CD4-positive, CD25-positive, alpha-beta regulatory T cell (primary cell): ENCODE measurements at places on chromosomes 16 and 17. TPM values are rescaled to one million over a fixed set of nuclear protein-coding genes. Genes with fewer than 3 reads are reported as not detected.

- peaks cover 5% of the 10 kb centered on the region for H3K4me1 ChIP-seq
- H3K36me3 ChIP-seq: peaks cover 39% of the 10 kb centered on the region
- no peak for DNase-seq
- no peak overlapping the region for H3K4me3 ChIP-seq
- no peaks in the 10 kb centered on the region for H3K27me3 ChIP-seq
Observed at GRCh38 chr17:31374094-31374447, 17.4 kb upstream of the RAB11FIP4 start.

DNA sequence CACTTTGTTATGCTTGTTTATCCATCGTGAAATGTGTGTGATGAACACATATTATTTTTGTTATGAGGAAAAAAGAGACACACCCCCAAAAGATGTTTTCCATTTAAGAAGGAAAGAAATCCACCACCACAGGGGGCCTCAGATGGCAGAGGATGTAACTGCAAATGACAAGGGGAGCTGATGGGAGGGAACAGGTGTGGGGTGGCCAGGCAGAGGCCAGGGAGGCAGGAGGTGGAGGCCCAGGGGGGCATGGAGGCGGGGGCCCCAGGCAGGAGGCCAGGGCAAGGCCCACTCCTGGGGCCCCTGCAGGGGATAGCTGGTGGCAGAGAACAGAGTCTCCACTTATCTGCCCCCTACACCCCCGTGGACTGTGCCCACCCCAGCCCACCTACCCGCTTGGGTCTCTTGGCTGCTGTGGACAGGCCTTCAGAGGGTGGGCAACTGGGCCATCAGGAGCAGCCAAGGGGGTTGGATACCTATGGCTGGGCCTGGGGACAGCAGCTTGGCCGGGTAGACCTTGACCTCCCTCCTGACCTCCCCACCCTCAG lies 28.0 kb downstream of the PPL start:
- no peak overlapping the region for H3K27ac ChIP-seq
- H3K4me1 ChIP-seq: no peaks in the 10 kb centered on the region
- H3K36me3 ChIP-seq: no peaks in the 10 kb centered on the region
- DNase-seq: no peak
- H3K27me3 ChIP-seq: no peaks in the 10 kb centered on the region
- no peak overlapping the region for H3K4me3 ChIP-seq

DNA sequence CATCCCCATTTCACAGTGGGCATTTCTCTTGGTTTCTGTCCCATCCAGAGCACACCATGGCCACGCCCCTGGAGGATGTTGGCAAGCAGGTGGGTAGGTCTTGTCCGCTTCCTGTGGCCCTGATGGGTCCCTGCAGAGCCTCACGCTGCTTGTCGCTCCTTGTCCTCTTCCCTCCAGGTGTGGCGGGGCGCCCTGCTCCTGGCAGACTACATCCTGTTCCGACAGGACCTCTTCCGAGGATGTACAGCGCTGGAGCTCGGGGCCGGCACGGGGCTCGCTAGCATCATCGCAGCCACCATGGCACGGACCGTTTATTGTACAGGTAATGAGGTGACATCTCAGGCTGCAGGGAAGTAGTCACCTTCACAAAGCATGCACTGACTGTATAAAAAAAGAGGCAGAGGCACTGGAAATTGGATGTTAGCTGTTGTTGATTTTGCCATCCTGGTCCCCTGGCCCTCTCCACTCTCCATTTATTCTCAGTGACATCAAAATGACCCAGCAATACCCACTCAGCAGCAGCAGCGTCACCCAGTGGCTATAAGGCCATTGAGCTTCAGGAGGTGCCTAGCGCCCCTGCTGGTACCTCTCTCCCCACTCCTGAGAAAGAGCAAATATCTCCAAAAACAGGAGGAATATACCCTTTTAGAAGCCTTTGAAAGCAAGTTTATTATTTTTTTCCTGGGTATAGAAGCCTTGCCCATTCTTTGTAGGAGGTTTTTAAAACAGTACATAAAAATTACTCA lies 13.7 kb downstream of the METTL22 start:
- peaks cover 81% of the 10 kb centered on the region for H3K36me3 ChIP-seq
- no peak overlapping the region for H3K4me3 ChIP-seq
- no peak for DNase-seq
- H3K4me1 ChIP-seq: no peaks in the 10 kb centered on the region
- no peak overlapping the region for H3K27ac ChIP-seq
- no peaks in the 10 kb centered on the region for H3K27me3 ChIP-seq

DNA sequence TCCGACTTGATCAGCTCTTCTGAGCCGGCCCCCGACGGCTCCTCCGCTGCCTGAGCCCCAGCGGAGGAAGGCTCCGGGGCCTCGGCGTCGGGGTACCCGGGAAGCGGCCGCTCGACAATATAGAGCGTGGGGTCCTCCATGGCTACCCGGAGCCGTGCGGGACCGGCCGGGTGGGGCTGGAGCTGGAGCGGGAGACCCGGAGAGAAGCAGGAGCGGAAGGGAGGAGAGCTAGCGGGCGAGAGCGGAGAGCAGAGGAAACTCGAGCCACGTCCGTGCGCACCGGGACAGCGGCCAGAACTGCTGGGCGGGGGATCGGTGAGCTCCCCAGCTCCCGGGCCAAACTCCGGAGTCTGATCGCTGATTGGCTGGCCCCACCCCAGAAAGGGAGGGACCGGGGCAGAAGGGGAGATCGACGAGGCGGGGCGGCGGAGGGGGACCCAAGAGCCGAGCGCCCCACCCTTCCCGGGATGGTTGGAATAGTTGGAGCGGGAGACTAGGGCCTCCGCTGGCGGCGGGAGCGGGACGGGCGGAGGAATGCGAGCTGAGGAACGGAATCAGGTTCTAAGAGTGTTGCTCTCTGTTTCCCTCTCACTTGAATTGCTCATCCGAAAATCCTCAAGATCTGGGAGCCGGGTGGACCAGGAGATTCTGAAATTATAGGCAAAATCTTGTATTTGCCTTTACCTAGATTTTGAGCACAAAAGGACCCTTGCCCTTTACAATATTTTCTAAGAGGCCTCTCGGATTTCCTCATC lies at the start of gene CAVIN1:
TSS of gene CAVIN1 (minus strand) at position 299 of the 755 bp plus-strand sequence. CDS start at position 140, 159 bp downstream.
- H3K4me3 ChIP-seq: no peak within 1 kb of the TSS
- H3K27me3 ChIP-seq: peaks cover 8% of the 10 kb centered on the region
- no peaks in the 10 kb centered on the region for H3K36me3 ChIP-seq
- H3K4me1 ChIP-seq: peaks cover 19% of the 10 kb centered on the region
- no peak within 1 kb of the TSS for H3K27ac ChIP-seq
- DNase-seq: no peak

GRCh38 chr17:55830699-55831471 lies 80.0 kb downstream of the PCTP start:
- no peaks in the 10 kb centered on the region for H3K36me3 ChIP-seq
- no peak for DNase-seq
- H3K27me3 ChIP-seq: no peaks in the 10 kb centered on the region
- no peak overlapping the region for H3K4me3 ChIP-seq

GRCh38 chr16:85090181-85090580 lies 22.1 kb downstream of the CIBAR2 start:
- no peaks in the 10 kb centered on the region for H3K27me3 ChIP-seq
- H3K27ac ChIP-seq: no peak overlapping the region
- DNase-seq: no peak

- no peak for DNase-seq
- H3K27me3 ChIP-seq: no peaks in the 10 kb centered on the region
- no peaks in the 10 kb centered on the region for H3K4me1 ChIP-seq
- no peak overlapping the region for H3K4me3 ChIP-seq
Observed at GRCh38 chr17:70274255-70274654, 104.9 kb downstream of the KCNJ2 start.

DNA sequence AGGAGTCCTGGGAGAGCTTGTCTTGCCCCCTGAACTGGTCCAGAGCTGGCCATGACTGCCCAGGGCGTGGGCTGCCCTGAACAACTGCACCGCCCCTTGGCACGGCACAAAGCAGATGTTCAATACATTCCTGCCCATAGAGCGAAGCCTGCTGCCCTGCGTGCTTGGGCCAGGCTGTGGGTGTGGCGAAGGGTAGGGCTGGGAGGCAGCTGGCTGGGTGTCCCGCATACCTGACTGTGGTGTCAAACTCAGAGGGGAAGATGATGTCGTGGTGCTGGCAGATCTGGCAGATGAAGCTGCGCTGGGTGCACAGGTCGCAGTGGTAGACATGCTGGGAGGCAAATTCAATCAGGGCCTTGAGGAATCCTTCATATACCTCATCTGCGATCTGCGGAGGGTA lies 124.2 kb upstream of the SMURF2 start:
- peaks cover 5% of the 10 kb centered on the region for H3K4me1 ChIP-seq
- H3K27ac ChIP-seq: no peak overlapping the region
- H3K4me3 ChIP-seq: no peak overlapping the region
- no peaks in the 10 kb centered on the region for H3K27me3 ChIP-seq

CCDC40 gene
- total RNA-seq: 0.32 TPM

NKD1 gene
- total RNA-seq: 2.4 TPM

GINS3 gene
- total RNA-seq: 0.86 TPM

ASIC2 gene
- total RNA-seq: not detected

MYH11 gene
- not detected for total RNA-seq
